ENCODE measurements at places on chromosomes 2 and 18.

DNA sequence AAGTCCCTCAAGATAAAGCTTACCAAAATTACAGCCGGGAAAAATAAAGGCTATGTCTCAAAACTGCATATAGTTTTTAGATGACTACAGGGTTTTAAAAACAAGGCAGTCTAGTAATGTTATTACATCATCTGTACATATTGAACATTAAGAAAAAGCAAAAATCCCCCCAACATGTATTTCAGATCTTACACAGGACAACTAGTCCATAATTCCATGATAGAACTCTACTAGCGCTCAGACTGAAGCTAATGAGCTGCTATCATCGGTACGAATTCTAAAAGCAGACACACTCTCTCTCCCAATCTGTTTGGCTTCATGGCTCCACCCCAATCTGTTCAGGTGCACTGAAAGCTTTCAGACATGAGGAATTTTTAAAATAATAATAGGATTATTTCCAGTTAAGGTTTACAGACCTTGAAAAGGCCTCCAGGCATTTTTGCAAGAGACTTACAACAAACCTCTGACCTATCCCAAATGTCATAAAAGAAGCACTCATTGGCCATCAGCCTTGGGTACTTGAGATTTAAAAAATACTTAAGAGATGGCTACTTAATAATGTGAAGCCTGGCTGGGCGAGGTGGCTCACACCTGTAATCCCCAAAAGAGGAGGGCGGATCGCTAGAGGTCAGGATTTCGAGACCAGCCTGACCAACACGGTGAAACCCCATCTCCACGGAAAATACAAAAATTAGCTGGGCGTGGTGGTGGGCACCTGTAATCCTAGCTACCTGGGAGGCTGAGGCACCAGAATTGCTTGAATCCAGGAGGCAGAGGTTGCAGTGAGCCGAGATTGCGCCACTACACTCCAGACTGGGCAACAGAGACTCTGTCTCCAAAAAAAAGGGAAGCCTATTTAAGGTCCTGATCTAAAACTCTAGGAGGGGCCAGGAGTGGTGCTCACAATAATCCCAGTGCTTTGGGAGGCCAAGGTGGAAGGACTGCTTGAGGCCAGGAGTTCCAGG is 2.0 kb downstream of the NPC1 start:
- DNase-seq, result no peak

- no peak for DNase-seq
These were observed 16.3 kb upstream of the PDCL3 start for GRCh38 chr2:100546469-100546868.

DNA sequence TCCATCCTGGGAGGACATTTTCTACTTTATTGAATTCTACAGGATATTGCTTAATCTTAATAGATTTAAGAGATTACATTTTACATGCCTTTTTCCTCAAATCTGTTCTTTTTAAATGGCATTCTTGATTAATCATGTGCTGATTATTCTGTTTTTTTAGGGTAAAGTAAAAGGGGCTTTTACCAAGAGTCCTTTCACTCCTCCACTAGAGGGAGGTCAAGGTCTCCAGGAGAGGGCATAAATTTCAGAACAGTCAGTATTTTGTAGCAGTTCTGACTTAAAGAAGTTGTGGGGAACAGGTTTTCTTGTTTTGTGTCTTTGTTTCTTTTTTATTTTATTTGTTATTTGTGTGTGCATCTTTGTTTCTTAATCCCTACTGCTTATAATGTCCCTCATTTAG is 25.4 kb downstream of the WDR75 start:
- no peak for DNase-seq

- DNase-seq, result peak; percentile 41
These were observed 1.8 kb downstream of the GNLY start for GRCh38 chr2:85695691-85696668.

- no peak for DNase-seq
These were observed 30.9 kb downstream of the HAUS1 start for GRCh38 chr18:46134920-46135675.

DNA sequence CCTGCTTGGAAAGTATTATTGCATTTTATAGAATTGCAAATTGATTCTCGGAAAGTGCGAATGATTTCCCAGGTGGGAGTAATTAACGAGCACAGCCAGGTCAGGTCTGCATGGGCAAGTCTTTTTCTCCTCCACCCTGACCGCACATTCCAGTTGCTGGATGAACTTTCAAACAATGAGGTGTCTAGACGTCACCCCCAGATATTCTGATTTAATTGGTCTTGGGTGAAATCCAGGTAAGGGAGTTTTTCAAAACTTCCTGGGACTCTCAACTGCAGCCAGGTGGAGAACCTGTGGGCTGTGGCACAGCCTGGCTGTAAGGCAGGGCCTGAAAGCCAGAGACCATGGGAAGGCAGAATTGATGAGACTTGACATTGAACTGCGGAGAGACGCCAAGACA is 15.9 kb upstream of the RNF152 start:
- no peak for DNase-seq

- DNase-seq, result peak; percentile 94
These were observed at the start of gene RNF125 for GRCh38 chr18:32018331-32019250. TSS of gene RNF125 (plus strand) at chr18:32018825. CDS start at chr18:32018864, 39 bp downstream.
